GM12891 (cell line): ENCODE measurements at places on chromosomes 4 and X.
A peak's percentile ranks its signal among the peaks of the same experiment; 100 is the strongest.

DNA sequence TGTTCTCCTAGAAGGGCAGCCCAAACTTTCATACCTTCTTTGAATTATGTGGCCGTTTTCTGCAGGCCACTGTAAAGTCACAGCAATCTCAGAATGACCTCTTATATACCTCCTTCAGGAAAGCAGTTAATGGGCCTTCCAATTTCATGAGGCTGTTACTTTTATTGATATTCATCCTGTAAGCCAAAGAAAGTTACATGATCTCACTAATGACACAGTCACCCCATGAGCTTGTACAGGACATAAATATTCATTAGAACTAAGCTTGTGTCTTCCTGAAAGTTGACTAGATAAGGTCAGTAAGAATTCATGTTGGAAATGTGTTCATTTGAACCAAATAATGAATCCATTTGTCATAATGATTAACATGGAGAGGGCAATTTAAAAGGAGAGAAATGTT lies 283.1 kb upstream of the NWD2 start:
- no peak for DNase-seq

- DNase-seq, result no peak
Measured at GRCh38 chrX:38811515-38812243, 10.4 kb downstream of the MID1IP1 start.

DNA sequence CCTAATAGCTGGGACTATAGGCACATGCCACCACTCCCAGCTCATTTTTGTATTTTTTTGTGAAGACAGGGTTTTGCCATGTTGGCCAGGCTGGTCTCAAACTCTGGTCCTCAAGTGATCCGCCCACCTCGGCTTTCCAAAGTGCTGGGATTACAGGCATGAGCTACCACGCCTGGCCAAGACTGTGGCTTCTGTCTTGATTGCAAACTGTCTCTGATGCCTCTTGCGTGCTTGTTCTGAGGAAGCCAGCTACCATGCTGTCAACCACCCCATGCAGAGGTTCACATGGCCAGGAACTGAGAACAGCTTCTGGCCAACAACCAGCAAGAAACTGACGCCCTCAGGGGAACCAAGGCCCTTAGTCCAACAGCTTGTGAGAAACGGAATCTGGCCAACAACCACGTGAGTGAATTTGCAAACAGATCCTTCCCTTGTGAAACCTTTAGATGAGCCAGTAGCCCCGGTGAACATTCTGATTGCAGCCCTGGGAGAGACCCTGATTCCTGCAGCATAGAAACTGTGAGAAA lies 71.2 kb downstream of the SUPT20HL2 start:
- no peak for DNase-seq

- DNase-seq, result no peak
Measured at GRCh38 chr4:171629182-171629581, 184.0 kb upstream of the GALNTL6 start.

GRCh38 chrX:107574054-107574683 lies 54.1 kb upstream of the PRPS1 start:
- DNase-seq, result no peak

GRCh38 chrX:115535844-115536243 lies 25.1 kb upstream of the PLS3 start:
- no peak for DNase-seq

- no peak for DNase-seq
Measured at GRCh38 chr4:153852501-153852900, 63.6 kb upstream of the SFRP2 start.

GRCh38 chrX:24860140-24860539 lies 155.6 kb downstream of the ARX start:
- no peak for DNase-seq

GRCh38 chr4:155076256-155076785 lies 132.1 kb upstream of the NPY2R start:
- DNase-seq, result no peak

- no peak for DNase-seq
Measured at GRCh38 chr4:15375667-15376066, 52.2 kb upstream of the C1QTNF7 start.

DNA sequence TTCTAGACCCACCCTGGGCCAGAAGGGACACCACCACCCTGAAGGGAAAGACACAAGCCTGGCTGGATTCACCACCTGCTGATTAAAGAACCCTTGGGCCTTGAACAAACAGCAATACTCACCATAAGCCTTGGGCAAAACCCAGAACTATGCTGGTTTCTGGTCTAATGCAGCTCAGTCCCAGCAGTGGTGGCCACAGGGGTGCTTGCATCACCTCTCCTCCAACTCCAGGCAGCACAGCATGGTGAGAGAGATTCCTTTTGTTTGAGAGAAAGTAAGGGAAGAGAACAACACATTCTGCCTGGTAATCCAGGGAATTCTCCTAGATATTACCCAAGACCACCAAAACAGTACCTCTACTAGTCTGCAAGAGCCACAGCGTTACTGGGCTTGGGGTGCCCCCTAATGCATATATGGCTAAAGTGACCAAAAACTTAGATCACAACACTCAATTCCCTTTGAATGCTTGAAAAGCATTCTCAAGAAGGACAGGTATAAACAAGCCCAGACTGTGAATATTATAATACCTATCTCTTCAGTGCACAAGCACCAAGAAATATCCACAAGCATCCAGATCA lies 25.7 kb downstream of the RNF128 start:
- no peak for DNase-seq

- no peak for DNase-seq
Measured at GRCh38 chrX:25175743-25176142, 160.0 kb upstream of the ARX start.

DNA sequence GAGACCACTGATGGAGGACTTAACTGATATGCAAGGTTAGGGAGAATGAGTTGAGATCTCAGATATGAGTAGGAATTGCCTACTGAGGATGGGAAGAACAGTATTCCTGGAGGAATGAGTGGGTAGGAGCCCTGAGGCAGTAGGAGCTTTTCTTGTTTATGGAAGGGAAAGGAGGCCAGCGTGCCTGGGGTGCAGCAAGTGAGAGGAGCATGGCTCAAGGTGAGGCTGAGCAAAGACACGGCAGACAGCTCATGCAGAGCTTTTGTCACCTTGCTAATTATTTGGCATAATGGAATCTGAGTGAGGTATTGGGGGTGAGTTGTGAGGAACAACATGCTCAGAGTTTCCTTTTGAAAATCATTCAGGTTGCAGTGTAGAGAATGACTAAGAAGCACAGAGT lies 65.3 kb upstream of the IBSP start:
- no peak for DNase-seq

- no peak for DNase-seq
Measured at GRCh38 chr4:85414972-85415371, 60.0 kb upstream of the ARHGAP24 start.

GRCh38 chr4:145679520-145679919 lies 426 bp upstream of the C4orf51 start:
- no peak for DNase-seq

GRCh38 chrX:136827026-136827425 lies 46.3 kb upstream of the ARHGEF6 start:
- DNase-seq, result no peak

- no peak for DNase-seq
Measured at GRCh38 chr4:1500231-1500965, 94.2 kb upstream of the NKX1-1 start.

DNA sequence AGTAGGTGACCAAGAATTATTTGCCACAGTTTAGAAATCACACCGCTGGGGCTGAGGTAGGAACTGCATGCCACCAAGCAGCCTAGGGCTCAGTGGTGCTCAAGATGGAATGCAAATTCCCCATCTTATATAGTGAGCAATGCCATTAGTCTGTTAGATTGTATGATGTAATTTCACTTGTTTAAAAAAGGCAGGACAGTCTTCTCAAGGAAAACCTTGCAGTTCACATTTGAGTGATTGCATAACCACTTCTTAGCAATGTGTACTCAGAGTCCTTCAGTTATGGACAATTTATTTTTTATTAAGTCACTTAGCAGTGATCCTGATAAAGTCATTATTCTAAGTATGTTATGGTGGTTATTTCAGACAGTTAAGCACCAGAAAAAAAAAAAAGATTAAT lies 142.9 kb upstream of the SFRP2 start:
- no peak for DNase-seq

GRCh38 chr4:19879330-19879729 lies 372.4 kb upstream of the SLIT2 start:
- DNase-seq, result no peak

GRCh38 chrX:153865321-153865580 lies 20.7 kb downstream of the L1CAM start:
- DNase-seq, result peak; percentile 2

- DNase-seq, result no peak
Measured at GRCh38 chr4:105666693-105667092, 41.8 kb downstream of the INTS12 start.

- no peak for DNase-seq
Measured at GRCh38 chrX:150192816-150193215, 170.3 kb upstream of the MAMLD1 start.

DNA sequence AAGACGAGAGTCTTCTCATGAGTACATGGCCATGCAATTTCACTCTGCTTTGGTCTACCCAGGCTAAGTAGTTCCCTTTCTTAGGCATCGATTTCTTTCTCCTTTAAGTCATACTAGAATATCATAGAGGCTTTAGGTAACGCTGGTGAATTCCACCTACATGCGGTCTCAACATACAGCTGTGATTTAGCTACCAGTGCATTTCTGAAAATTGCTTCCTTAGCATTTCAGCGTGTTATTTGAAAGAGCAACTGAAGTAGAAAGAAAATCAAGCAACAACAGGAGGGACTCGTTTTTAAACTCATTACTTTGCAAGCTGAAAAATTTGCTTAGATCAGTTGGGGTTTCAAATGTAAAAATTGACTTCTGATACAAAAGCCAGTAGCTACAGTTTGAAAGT lies 48.1 kb upstream of the RASGEF1B start:
- no peak for DNase-seq

DNA sequence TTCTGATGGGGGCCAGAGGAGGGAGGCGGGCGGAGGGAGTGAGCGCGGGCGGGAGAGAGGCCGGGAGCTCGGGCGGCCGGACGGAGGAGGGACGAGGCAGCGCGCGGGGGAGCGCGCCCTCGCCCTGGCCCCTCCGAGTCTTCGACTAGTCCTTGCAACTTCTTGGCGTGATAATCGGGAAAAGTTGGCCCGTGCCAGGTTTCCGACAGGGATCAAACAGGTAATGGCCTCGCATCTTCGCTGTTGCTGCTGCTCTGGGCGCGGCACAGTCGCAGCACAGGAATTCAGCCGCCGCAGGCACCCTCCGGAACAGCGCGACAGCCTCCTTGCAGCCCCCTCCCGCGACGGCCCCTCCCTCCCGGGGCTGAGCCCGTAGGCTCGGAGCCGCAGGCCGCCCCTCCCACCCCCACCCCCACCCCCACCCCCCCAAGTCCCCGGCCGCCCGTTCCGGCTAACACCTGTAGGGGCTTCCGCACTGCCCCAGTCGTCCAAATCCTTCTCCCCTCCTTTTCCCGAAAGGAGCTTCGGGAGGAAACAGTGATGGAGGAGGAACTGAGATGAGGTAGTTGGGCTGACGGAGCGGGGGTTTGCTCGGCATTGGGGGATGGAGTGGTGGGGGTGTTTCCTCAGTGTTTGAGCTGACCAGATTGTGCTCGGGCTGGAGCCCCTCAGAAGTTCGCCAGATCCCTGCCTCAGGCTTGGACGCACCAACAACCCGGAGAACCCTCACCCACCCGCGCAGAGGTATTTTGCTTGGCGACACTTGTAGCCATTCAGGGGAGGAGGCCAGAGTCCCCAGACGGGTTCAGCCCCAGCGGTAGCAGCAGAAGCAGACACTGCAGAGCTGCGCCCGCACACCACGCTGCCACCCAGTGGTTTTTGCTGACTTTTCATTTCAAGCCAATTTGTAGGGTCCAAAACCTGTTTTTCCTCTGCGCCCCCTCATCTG lies at the start of gene FGF13:
Gene FGF13 (minus strand): TSS at position 319 of the 949 bp plus-strand sequence. CDS start 714 bp downstream, outside the sequence.
- DNase-seq, result no peak

DNA sequence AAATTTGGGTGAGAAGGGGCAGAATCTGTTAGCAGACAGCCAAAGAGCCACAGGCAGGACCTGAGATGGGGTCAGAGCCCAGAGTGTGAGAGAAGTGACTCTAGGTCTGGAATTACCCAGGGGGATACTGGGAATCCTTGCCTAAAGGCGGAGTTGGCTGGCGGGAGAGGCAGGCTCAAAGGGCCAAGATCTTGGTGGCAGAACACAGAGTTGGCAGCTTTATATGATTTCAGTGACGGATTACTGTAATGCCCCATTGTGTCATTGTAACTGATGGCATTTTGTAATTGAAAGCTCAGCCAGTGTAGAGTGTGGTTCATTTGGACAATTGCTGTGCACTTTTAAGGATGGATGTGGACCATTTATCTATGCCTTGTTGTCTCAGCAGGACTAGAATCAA lies 77.3 kb downstream of the SMIM20 start:
- DNase-seq, result no peak

DNA sequence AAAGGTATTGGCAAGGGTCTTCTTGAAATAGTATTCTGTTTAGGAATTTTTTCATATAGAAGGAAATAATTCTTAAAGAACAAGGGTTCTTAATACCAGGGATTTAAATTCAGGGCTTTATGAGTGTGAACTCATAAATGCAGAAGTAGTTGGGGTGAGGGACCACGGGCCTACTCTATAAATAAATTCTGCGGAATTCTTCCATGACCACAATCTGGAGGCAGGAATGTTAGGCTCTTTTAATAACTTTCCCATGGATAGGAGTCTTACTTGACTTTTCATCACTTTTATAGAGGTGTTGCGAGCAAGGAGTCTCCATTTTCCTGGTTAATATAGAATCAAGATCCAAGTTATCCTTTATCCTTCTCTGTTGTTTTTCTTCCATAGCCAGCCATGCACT lies 76.7 kb upstream of the SLC4A4 start:
- DNase-seq, result no peak

GRCh38 chr4:52841682-52842456 lies 20.2 kb upstream of the RASL11B start:
- no peak for DNase-seq

DNA sequence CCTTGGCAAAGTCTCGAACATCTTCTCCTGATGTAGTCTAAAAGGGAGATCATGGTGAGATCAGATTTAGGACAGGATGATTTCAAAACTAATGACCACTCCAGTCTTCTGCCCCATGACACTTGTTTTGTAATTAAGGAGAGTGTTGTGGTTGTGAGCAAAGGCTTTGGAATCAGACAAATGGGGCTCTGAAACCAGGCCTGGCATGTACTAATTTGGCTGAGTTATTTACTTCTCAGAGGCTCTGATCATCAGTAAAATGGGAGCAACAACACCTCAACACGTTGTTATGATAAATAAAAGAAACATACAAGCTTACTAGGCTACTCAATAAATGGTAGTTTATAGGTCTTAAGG lies 106.9 kb upstream of the FTHL17 start:
- DNase-seq, result no peak

GRCh38 chr4:75696581-75696980 lies 23.4 kb upstream of the G3BP2 start:
- no peak for DNase-seq

DNA sequence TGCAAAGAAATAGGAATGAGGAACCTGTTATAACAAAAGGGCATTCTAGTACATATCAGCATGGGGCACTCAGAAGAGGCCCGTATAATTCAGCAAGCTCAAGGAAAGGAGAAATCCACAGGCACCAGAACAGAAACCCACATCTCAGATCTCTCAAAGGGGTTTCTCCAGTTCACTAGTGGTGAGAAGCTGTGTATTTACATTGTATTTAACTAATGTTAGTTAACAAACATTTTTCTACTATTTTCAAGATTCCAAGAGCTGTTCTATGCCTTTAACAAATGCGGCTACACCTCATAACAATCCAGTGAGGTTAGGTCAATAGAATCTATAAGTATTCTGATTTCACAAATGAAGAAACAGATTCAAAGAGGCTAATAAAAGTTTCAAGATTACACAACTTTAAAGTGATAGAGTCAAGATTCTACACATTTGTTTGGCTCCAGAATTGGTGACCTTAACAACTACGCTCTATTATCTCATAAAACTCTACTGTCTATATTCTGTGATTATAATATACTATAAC lies 77.3 kb downstream of the CXXC4 start:
- DNase-seq, result no peak
